Fibroblast of skin of right biceps (primary cell): ENCODE measurements at places on chromosomes 5 and 9.
A peak's percentile ranks its signal among the peaks of the same experiment; 100 is the strongest.

DNA sequence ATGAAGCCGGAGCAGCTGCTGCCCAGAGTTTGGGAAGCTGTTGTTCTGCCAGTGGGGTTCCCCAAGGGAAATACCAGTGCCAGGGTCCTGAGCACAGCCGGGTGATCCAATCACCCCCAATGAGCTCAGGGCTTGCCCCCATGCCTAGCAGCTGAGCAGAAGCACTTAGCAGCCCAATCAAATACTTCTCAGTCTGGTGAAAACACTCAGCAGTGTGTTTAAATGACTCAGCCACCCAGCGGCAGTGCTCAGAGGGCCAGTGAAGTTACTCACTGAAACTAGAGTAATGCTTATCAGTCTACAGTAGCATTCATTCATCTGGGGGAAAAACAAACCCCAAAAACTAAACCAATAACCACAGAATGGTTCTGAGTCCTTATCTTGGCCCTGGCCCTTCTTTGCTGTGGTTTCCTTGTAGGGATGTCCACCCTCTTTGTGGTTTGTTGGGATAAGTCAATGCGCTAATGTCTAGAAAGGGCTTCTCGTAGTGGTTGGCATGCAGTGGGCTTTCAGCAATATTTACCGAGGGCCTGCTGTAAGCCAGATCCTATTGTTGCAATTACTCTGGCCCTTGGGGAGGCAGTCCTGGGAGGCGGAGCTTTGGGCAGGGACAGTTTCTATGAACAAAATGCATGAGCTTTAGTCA lies 43.1 kb downstream of the LHX2 start:
- DNase-seq, result peak; percentile 88

- no peak for DNase-seq
Observed at GRCh38 chr9:19967216-19967887, 178.5 kb upstream of the SLC24A2 start.

GRCh38 chr5:142048272-142048671 lies 35.4 kb upstream of the GNPDA1 start:
- DNase-seq, result no peak

GRCh38 chr5:54309276-54309675 lies 1.1 kb downstream of the ARL15 start:
- DNase-seq, result no peak

DNA sequence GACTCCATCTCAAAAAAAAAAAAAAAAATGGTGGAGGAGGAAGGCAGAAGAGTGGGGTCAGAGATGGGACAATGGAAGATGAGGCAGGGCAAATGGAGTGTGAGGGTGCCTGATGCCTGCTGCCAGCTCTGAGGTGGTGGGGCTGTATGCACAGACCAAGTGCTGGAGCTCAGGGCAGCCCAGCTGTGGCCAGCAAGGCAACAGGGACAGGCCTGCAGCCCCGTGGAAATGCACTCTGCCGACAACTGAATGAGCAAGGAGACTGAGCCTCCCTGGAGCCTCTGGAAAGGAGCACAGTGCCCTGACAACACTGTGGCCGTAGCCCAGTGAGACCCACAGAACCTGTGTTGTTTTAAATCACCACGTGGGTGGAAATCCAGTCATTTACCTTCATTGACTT lies 22.9 kb upstream of the SMIM32 start:
- no peak for DNase-seq

DNA sequence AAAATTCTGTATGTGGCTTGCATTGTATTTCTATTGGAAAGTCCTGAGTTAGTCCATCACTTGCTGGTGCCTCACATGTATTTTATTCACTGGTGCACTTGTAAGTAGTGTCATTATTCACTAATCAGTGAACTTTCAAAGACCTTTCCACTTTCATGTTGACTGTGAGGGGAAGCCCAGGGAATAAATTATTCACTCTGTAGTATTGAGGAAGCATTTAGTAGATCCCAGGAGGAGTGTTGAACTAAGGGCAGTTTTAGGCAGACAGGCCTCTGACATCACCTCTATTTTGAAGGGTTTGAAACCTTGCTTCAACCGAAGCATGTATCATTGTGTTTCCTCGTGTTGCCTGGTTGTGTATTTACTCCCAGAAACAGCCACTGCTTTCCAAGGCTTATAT lies 705.4 kb upstream of the RIOK2 start:
- no peak for DNase-seq

DNA sequence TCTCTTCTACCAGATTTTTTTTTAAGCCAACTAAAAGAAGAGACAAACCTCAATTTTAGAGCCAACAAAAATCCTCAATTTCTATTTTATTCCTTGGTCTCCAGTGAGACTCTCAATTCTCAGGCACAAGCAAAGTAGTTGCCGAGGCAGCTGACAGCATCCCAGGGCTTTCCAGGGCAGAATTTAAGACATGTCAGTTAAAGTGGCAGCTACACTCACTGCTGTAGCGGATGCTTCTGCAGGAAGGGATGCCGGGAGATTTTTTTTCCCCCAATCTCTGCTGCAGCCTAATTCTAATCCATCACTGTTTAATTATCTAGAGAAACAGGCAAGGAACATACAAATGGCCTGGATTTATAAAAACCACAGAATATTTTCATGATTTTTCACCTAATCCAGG lies 57.0 kb downstream of the TTC39B start:
- peak; percentile 36 for DNase-seq

- DNase-seq, result no peak
Observed at GRCh38 chr5:13910201-13910600, 34.3 kb downstream of the DNAH5 start.

- DNase-seq, result no peak
Observed at GRCh38 chr5:54616518-54617220, 99.1 kb downstream of the SNX18 start.

GRCh38 chr5:170307575-170308465 lies 10.2 kb upstream of the LCP2 start:
- peak; percentile 56 for DNase-seq

DNA sequence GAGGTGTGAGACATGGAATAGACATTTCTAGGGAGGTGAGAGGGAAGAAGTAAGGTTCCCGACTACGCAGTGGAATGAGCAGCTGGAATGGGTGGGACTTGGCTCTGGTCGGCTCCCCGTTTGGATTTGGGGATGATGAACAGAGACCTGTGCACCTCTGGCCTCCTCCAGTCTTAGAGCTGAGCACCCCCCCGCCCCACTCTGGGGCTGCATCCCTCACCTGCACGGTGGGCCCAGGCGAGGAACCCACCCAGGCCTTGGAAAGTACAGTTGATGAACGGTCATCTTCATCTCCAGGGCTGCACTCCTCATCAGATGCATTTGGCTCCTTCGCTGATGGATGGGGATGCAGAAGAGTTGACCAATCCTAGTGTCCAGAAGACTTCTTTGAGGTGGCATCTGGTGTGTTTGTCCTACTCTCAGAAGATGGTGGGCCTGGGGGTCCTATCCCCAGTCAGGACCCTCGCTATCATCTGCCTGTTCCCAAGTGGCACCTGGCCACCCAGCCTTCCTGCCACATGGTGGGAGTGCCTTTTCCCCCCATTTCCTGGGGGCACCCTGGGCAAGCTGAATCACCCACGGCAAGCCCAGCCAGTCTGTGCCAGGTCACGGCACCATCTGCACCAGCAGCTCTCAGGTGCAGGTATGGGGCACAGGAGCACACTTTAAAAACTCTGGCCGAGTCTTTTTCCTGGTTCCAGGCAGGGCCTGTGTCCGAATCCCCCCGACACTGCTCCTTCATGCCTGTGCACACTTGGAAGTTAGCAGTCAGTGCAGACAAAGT lies 70.5 kb downstream of the GTF3C4 start:
- no peak for DNase-seq

DNA sequence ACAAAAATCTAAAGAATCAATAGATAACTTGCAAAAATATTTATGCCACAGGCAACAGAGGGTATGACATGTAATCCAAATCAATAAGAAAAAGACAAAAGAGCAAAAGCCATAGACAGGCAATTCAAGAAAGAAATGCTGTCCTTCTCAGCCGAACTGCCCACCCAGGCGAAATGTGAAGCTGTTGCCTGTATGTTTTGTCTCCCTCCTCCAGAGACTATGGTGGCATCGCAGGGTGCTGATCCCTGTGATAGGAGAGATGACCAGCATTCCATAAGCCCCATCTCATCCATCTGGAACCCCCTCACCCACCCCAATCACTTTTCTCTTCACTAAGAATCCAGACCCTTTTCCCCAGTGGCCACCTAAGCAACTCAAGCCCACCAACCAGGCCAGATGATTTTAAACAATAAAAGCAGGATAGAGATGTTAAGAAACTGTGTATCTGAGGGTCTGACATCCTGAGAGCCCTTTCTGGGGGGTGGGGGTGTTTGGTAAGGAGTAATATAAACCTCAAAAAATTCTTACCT lies 5.3 kb upstream of the ACSL6 start:
- DNase-seq, result no peak

DNA sequence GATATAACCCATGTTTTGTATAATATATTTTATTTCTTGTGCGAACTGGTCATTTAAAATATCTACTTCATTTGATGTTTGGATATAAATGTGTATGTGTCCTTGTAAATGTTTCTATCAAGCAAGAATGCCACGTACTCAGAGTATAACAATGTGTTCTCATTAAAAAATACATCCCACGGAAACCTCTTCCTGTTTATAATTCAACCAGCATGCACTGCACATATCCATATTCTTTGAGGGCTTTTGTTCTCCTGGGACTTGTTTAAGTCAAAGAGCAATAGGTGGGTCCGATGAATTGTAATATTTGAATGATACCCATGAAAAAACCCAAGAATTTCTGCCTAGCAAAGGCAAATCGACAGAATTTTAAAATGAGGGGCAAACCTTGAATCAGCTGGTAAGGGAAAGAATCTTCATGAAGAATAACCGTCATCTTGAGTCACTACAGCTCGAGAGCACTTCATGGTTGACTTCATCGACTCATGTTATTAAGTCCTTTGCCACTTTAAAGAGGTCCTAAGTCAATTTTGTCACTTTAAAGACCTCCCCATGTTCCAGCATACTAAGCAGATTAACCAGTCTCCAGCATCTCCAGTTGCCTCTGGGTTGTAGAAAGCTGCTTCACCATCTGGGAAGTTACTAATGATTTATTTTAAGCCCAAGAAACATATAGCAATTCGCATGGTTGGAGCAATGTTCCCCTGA lies 80.6 kb downstream of the NPR3 start:
- DNase-seq, result peak; percentile 64

DNA sequence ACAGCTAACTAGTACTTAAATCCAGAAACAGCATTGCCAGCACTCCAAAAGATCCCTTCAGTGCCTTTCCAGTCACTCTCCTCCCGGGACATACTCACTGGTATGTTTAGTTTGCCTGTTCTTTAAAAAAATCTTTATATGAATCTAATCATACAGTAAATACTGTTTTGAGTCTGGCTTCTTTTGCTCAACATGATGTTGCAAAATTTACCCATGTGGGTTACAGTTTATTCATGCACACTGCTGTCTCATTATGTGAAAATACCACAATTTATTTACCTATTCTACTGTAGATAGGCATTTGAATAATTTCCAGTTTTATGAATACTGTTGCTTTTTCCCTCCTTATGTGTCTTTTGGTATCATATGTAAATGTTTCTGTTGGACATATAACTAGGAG lies 13.5 kb downstream of the NDFIP1 start:
- DNase-seq, result no peak

GRCh38 chr5:24555229-24555628 lies 89.5 kb downstream of the CDH10 start:
- no peak for DNase-seq

GRCh38 chr5:116088062-116088461 lies 3.2 kb downstream of the COMMD10 start:
- no peak for DNase-seq

GRCh38 chr9:129548571-129549135 lies 72.2 kb downstream of the C9orf50 start:
- DNase-seq, result no peak

GRCh38 chr5:95864456-95864855 lies 41.9 kb upstream of the GLRX start:
- DNase-seq, result no peak

- DNase-seq, result no peak
Observed at GRCh38 chr5:19753579-19753978, 234.4 kb downstream of the CDH18 start.

DNA sequence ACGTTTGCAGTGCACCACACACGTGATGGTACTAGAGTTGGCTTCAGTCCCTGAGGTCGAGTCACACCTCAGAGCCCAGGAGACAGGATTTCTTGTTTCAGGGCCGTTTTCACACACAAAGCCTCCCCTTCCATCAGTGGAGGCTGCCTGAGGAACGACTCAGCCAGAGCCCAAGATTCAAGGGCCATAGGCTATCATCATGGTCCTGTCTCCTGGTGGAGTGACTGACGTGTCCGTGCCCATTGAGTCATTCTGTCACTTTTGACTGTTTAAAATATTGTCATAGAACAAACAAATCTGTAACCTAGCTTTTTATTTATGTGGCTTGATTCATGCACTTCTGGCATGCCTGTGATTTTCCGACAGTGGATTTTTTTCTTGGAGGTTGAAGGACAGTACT lies 28.3 kb downstream of the CAMK2A start:
- DNase-seq, result peak; percentile 79

GRCh38 chr9:79247021-79247420 lies 324.7 kb upstream of the TLE4 start:
- no peak for DNase-seq

DNA sequence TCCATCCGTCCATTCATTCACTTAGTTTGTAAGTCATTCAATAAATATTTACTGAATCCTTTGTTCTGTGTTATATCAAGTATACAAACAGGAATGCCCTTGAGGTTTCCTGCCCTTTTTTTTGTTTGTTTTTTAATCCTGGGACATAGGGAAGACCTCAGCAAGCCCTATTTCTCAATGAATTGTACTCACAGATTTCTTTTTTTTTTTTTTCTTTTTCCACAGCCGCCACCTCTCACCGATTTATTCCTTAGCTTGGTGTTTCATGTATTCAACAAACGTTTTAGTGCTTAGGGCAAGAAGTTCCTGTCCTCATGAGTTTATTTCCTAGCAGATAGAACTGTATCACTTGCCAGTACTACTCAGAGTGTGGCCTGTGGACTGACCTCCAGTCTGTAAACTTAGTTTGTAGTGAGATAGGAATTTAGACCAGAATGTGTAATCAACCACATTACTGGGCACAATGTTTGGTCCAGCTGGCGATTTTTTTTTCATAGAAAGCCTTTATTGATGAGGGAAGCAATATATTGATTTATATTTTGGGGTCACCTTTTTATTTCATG lies 35.4 kb upstream of the C5orf47 start:
- no peak for DNase-seq

DNA sequence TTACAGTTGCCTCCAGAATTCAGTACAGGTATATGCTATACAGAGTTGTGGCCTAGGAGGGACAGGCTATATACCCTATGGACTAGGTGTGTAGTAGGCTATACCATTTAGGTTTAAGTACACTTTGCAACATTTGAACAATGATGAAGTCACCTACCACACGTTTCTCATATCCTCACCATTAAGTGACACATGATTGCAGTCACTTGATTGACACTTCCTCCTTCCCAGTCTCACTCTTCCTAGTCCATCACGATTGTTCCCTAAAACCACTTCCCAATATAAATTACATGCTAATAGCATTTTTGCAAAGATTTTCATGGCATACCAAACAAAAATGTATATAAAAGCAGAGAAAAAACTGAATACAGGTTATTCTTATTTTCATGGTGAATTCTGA lies 312.2 kb downstream of the EPB41L4A start:
- DNase-seq, result no peak

GRCh38 chr9:121754655-121755436 lies 103.4 kb downstream of the DAB2IP start:
- DNase-seq, result no peak
